Kidney capillary endothelial cell (primary cell): ENCODE measurements at places on chromosomes 2 and 18.
A peak's percentile ranks its signal among the peaks of the same experiment; 100 is the strongest.

DNA sequence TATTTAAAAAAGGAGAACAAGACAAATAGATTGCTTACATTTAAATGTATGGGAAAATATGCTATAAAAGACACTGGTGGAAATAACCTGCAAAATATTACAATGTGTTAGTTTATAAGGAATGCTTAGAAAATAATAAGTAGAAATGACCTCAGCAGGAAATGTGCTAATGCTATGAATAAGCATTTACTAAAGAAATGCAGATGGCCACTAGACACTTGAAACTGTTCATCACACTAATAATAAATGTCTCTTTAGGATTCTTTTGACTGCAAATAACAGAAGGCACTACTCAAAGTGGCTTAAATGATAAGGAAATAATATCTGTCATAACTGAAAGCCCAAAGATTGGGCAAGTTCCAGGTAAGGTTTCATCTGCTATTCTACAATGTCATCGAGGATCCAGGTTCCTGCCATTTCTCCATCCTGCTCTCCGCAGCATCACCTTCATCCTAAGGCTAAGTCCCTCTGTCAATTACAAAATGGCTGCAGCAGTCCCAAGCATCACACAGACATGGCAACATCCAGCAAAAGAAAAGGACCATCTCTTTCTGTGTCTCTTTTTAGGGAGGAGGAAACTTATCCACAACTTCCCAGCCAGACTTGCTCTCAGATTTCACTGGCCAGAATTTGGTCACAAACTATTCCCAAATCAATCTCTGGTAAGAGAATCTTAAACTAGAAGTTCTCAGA lies 21.9 kb downstream of the METTL8 start:
- peak; percentile 59 for DNase-seq

DNA sequence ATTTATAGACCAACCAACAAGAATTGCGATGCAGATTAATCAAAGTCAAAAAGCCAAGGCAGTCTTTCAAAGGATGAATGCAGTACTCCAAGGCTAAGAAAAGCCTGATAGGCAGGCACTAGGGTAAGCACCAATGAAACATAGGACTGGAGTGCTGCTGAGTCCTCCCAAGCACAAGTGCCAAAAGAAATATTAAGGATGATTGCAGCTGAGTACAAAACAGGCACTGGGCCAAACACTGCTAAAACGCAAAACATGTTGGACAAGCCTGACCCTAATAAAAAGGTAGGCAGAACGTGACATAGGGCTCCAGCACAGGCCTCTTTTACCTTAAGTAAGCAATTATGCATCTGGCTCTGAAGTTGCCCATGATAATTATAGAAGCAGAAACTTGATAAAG lies 160.1 kb upstream of the LRP1B start:
- no peak for DNase-seq

DNA sequence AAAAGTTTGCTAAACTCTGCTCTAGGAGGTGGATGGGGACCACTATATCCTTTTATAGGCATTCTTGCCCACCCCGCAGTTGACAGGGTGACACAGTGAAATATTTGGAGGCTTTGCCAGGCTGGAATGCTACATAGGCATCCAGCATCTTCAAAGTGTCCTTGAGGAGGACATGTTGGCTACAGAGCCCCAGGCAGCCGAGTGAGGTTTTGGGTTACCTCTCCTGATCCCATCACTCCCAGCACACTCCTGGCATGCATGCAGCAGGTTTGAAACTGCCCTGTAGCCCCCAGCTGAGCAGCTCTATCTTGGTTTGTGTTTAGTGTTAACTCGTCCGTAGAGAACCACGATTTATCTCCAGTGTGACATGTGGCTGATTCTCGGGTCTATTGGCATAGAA lies 7.3 kb downstream of the FOSL2 start:
- DNase-seq: no peak

DNA sequence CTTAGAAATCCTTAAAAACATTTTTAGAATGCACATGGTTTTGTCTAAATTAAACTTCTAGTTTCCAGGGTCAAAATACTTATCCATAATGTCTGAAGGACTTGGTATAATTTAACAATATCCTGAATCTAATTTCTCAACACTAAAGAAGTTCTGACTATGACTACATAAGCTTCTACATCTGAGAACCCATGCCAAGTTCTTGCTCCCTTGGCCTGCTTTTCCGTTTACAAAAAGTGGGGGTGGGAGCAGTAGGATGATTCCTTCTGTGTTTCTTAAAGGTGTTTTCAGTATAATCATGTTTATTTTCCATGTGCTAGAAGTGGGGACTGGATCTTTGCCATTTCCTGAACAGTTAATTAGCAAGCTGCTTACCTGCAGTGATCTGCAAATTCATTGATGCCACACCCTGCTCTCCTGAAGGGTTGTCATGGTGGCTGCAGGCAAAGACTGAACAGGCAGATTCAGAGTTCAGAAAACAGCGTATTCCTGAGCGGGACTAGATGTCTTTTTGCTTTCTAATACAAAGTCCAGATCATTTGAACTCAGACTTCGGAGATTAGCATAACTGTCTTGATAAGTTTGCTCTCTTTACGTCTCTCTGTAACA lies 36.2 kb downstream of the ADNP2 start:
- DNase-seq: no peak

GRCh38 chr2:46177461-46178089 lies 119.6 kb upstream of the EPAS1 start:
- DNase-seq: no peak

DNA sequence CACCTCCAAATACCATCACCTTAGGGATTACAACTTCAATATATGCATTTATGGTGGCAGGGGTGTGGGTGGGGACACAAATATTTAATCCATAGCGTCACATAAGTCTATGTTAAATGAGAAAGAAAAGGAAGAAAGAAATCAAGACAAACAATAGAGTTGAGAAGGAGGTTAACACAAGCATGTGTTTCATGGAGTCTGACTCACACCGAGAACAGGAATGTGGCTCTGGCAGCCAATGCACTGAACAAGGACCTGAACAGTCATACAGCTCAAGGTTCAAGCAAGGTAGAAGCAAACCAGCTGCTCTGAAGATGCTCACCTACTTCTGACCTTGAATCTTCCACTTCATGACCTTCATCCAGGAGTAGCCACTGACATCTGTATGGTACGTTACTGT lies 36.2 kb upstream of the LPIN1 start:
- DNase-seq: peak; percentile 23

DNA sequence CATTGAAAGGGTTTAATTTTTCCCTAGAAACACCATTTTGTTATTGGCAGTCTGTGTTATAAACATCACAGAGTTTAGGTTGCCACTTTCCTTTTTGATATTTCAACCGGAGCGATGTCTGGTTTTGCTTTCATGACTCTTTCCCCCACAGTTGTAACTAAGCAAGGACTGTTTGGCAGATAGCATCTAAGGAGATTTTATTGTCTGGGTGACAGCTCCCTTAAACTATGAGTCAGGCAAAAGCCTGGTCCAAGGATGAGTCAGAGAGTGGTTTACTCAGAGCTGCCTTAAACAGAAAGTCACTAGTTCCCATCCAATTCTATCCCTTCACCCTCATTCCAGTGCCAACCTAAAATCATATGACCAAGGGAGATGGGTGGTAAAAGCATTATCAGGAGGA lies 341.6 kb upstream of the VWC2L start:
- DNase-seq: peak; percentile 50

DNA sequence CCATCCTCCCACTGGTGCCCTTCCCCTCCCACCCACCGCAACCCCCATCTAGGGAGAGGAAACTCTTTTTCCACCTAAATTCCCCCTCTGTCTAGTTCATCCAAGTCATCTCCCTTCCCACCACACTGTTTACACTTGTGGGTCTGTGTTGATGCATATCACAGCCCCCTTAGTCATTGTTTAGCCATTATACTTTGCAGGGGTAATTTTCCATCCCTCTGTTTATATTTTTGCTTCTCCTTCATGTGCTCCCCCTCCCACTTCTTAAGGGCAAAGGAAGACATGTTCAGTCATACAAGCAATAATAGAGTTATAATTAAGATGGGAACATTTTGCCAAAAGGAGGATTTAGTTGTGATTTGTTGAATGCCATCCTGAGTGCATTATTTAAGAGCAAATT lies 187.8 kb upstream of the TNP1 start:
- no peak for DNase-seq

GRCh38 chr2:169983506-169983905 lies 156.3 kb downstream of the UBR3 start:
- DNase-seq: no peak

DNA sequence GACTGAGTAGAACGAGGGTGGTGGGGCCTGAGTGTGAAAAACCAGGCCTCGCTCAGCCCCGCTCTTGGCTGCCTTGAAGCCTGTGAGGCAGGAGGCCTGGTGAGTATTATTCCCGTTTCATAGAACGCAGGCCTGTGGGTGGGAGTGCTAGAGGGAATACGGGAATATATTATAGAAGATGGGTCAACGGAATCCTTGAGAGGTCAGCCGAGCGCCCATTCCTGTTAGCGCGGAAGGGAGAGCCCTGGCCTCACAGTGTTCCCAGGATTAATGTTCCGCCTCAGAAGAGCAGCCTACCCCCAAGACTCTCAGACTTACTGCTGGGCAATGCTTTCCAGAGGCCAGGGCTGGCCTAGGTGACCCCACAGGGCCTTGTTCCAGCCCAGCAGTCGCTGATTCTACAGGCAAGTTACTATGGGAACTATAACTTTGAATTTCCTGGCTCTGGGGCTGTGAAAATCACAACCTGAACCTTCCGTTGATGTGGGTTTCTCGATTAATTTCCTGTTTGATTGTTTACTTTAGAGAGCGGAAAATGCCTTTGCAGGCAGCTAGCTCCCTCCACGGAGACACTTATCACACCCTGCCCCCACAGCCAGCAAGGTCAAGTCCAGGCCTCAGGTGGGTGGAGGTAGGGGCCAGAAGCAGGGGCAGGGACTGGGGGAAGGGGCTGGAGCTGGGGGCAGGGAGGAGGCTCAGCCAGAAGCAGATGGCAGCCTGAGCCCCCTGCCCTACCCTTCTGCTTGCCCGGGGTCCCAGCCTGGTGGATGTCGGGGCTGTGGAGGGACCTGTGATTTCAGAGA lies 108.3 kb downstream of the SMAD7 start:
- DNase-seq: peak; percentile 85

GRCh38 chr2:168794968-168795367 lies 7.5 kb upstream of the NOSTRIN start:
- DNase-seq: no peak

DNA sequence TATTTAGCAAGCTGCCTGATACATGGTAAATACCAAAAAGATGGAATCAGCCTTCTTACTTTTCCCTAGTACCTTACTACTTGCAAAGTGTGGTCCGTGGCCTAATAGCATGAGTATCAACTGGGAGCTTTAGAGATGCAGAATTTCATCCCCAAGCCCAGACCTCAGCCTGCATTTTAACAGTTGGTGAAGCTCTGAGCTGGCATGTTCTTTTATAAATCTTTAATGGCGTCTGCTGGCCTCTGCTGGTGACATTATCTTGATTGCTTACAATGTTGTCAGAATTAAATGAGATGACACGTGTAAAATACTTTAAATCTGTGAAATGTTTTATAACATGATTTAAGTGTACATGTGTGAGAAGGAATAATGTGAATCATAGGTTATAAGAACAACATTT lies 115.1 kb upstream of the NOSTRIN start:
- no peak for DNase-seq

DNA sequence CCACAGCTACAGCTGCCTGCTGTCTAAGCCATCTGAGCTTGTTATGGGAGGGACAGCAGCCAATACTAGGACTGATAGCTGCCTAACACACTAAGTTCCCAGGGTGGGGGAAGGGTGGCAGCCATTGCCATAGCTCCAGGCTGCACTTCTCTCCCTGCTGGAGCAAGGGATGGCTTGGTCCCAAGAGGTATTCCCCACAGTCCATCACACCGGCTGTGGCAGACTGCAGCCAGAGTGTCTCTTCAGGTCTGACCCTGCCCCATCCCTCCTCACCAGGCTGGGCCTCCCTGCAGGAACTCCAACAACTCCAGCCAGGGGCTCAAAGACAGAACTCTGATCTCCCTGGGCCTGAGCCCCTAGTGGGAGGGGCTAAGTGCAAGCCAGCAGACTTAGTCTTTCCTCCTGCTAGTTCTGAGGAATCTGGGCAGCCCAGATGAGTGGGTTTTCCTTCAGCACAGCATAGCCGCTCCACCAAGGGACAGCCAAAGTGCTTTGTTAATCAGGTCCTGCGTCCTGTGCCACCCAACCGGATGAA lies 632.1 kb downstream of the SOCS6 start:
- DNase-seq: no peak

DNA sequence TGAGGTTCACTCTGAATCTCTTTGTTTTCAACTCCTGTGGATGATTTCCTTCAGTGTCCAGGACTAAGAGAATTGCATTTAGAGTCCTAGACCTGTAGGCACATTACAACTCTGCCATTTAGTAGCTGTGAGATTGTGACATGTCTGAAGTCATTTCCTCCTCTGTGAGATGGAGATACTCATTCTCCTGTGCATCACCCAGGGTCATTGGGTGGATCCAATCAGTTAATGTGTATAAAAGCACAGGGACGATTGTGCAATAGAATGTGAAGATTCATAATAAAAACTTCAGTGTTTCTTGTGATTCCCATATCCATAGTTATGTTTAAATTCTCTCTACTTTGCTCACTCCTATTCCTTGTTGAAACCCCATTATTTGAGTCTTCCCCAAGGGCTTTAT lies 113.6 kb downstream of the DIS3L2 start:
- peak; percentile 55 for DNase-seq

- no peak for DNase-seq
These were observed 8.6 kb downstream of the SDC1 start for GRCh38 chr2:20216130-20217025.

DNA sequence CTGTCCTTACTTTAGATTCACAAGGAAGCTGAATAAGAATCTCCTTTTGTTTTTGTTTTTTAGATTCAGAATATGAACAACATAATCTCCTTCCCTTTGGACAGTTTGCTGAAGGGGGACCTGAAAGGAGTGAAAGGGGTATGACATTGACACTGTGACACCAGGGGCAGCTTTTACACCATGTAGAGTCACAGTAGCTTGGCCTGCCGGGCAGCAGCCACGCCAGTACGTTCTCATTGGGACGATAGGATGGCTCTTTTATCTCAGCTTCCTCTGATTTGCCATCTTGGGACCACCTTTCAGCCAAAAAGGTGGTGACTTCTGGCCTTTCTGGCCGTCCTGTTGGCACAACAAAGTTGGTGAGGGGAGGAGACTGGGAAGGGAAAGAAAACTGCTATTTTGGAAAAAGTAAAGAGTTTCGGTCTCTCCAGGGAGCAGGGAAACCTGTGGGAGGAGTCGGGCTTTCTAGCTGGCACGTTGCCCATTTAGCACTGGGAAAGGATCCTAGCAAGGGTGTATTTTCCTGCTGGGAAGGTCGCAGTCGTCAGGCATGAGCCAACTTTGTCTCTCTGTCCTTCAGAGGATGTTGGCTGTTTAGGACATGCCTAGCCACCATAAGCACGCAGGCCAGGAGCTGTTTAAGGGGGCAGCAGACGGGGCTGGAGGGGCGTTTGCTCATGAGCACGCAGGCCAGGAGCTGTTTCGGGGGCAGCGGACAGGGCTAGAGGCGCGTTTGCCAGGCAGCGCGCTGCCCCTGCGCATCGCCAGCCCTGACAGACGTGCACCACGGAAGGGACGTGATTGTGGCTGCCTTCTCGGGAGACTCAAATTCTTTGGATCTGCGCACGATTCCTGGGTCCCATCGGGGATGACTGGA lies 104.6 kb downstream of the ITGB1BP1 start:
- DNase-seq: peak; percentile 65
